ENCODE measurements at places on chromosomes 7 and 10.

GRCh38 chr10:124239134-124239533 is 145.7 kb upstream of the CHST15 start:
- no peak for DNase-seq

- no peak for DNase-seq
Measured at GRCh38 chr10:129459762-129460539, 7.1 kb upstream of the MGMT start.

DNA sequence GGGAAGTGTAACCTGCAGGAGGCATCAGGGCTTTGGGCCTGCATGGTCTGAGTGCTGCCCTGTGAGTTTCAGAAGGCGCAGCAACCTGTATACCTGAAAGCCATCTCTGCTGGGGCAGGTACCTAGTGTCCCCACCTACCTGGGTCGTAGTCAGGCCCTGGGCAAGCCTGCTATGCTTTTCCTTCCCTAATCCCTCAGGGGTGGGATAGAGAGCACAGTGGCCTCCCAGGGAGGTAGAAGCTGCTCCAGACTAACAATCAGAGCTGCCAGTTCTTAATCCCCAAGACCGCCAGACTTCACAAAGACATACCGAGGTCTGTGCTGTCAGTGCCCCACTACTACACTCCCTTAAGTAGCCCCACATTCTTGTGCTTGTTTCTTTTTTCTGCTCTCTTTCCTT is 52.0 kb downstream of the PTEN start:
- no peak for DNase-seq

DNA sequence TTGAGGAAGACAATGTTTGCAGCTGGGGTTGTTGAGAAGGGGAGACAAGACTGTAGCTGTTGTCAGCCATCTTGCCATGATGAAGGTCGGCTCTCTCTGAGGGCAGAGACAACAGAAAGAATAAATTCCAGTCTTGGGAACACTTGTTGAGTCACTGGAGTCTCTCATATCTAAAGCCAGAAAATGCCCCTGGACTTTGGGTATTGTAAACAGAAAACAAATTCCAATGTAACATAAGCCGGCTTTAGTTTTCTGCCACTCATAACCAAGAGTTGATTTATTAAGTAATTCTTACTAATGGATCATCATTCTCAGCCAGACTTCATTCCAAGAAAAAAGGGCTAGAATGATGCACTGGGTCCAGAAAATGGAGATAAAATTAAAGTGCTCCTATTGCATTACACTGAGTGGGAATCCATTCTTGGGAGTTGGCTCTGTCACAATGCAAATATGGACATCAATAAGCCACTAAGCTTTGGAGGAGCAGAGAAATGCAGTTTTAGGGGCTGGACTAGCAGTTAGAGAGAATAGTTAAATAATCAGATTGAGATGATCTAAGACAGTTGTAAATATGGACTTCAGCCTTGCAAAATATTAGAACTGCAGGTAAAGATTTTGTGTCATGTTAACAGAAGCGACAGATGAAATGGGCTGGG is 78.9 kb downstream of the ADAM12 start:
- no peak for DNase-seq

DNA sequence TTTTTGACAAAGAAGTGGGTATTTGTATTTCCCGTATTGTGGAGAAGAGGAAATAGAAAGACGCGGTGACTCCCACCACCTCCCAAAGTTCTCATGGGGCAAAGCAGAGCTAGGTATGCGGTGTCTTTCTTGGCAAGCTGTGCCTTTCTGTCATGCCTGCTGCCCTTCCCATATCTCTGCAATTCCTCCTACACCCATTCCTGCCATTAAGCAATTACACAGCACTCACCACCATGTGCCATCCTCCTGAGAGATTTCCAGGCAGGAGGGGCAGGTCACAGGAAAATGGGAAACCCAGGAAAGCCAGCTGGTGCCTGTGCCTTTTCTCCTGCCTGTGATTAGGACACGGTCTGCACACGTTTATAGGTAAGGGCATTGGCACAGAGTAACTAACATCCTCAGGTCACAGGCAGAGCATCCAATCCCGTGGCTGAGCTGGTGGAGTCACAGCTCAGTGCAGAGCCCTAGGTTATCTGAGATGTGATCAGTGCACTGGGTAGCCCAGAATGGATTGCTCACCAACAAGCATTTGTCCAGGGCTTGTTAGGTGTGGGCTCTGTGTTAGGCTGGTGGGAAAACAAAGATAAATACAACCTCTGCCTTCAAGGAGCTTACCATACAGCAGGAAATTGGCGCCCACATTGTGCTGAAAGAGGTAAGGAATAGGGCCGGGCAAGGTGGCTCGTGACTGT is 9.4 kb upstream of the CRTAC1 start:
- no peak for DNase-seq

- no peak for DNase-seq
Measured at GRCh38 chr10:12922117-12922900, 79.2 kb downstream of the CCDC3 start.

- no peak for DNase-seq
Measured at GRCh38 chr7:150787321-150788281, 12.6 kb downstream of the TMEM176B start.

- no peak for DNase-seq
Measured at GRCh38 chr10:84296091-84296981, 32.1 kb upstream of the CCSER2 start.

GRCh38 chr10:102133373-102134195 is 744 bp downstream of the PPRC1 start:
- DNase-seq, result peak; percentile 67

DNA sequence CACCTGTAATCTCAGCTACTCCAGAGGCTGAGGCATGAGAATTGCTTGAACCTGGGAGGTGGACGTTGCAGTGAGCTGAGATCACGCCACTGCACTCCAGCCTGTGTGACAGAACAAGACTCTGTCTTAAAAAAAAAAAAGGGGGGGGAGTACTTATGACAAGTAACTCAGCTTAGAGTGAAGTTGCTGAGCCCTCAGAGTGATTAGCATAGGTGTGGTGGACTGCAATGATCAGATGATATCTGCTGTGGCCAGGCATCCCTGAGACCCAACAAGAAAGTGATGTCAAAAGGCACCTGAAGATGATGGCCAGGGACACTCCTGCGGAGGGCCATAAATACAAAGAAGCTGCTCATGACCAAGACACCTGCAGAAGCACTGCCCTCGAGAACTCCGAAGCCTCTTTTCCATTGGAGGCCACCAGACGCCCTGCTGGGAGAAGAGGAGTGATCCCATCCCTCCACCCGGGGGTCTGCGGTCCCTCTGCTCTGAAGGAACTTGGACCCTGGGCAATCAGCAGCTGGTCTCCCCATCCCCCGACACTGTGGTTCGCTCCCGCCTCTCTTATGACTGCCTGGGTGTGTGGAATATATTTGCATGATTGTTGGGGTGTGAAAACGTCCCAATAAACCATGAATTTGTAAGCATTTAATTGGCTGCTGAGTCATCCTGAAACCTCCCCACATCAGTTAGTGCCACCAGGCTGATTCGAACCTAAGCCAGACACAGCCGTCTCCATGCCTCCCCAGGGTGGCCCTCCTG is 46.0 kb downstream of the RASGEF1A start:
- DNase-seq, result no peak

- DNase-seq, result no peak
Measured at GRCh38 chr7:92888-93672, 99.3 kb upstream of the FAM20C start.

- no peak for DNase-seq
Measured at GRCh38 chr10:4361581-4361980, 464.4 kb upstream of the AKR1E2 start.

DNA sequence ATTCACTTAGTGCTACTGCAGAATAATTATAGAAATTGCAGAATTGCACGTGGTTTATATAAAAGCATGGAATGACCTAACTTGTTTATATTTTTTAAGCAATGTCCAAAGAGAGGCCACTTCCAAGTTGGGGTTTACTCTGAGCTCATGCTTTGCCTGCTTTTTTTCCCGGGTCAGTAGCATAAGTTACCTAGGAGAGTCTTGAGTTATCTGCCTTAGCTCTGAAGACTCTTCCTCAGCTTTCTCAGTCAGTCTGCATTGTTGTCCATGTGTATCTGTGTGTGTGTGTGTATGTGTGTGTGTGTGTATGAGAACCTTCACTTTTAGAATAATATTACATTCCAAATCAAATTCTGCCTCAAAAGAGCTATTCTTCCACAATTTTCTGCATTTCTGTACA is 239.5 kb upstream of the TCF7L2 start:
- no peak for DNase-seq

- no peak for DNase-seq
Measured at GRCh38 chr10:72832701-72833100, 60.8 kb upstream of the OIT3 start.

GRCh38 chr10:26486304-26486703 is 48.2 kb downstream of the APBB1IP start:
- DNase-seq, result no peak

- DNase-seq, result peak; percentile 85
Measured at GRCh38 chr7:1176891-1177373, 16.9 kb upstream of the ZFAND2A start.

GRCh38 chr10:86340991-86341260 is 25.7 kb downstream of the GRID1 start:
- no peak for DNase-seq

DNA sequence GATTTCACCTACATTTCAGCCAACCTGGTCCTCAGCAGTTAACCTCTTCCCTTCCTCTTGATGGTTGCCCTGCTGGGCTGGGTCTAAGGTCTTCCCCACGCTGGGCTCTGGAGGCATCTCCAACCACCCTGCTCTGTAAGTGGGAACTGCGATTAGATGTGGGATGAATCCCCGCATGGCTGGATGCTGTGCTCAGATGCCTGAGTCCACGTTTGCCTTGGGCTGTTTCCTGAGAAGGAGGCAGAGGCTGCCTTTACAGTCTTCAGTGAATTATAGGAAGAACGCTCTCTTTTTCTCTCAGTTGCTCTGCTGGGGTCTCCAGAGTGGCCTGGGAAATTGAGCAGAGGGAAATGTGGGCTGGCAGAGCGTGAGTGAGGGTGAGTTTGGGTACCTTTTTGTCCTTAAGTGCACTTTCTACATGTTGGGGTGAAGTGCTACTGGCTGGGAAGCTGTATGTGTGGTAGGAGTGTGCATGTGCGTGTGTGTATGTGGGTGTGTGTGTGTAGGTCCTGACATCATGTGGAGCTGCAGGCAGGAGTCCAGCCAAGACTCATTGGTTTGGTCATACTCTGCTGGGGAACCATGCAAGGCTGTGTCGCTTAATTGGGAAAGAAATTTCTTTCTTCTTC is 1.5 kb downstream of the GIMAP8 start:
- DNase-seq, result no peak

DNA sequence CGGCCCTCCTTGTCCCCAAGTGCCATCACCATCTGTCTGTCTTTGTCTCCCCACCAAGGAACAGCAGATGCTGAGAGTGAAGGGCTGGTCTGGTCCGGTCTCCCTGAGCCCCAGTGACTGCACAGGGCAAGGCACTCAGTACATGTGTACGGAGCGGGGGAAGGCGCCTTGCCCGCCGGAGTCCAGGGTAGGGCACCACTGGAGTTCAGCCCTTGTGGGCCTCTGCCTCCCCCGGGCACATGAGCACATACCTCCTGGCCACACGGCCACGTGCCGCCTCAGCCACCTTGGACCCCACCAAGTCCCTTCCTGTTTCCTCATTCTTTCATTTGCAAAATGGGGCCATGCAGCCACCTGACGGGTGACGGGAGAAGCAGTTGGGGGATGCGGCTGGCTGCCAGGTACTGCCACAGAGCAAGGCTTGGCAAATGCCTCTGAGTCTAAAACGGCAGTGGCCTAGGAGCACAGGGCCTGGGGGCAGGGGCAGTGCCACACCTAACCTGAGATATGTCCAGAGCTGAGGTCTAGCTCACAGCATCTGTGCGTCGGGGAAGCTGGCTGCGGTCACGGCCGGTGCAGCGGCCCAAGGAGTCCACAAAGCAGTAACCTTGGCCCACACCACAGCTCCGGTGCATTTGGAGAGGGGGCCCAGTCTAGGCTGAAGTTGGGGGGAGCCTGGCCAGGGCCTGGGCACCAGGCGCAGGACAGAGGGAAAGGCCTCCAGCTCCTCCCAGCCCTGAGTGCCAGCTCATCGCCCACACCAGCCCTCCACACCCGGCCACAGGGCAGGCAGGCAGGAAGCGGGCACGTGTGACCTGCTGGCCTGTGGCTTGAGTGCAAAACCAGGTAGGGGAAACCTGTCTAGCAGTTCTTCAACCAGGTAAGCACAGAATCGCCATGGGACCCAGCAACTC is 5.2 kb downstream of the ADAP1 start:
- no peak for DNase-seq

DNA sequence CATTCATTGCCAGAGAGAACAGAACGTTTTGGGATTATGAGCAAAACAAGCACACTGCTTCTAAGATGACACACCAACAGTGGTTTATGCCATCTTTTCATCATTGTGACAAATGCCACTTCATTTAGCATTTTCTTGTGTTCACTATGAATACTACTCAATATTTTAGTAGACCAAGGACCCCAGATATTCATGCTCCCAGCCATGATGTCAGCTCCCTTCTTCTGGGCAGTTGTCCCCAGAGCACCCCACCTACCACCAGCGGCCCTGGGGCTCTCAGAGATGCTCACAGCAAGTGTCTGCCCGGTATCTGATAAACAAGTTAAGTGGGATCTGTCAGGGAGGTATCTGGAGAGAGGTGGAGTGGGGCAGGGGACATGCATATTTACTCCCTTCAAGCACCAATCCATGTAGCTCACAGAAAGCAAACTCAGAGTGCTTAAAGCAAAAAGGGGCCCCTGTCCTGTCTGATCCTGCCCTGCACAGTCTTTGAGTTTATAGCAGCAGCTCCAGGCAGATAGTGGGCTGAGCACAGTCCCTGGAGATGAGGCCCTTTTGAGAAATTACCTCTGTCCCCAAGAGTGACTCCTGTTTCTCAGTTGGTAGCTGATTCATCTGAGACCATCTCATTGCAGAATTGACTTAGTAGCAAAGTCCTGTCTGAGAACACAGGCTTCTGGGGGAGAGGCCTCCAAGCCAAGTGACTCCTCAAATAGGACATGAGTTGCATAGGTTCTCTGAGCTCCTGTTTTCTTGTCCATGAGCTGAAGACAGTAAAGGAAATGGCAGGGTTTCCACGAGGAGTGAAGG is 281.8 kb upstream of the KLF6 start:
- DNase-seq, result peak; percentile 8

- DNase-seq, result no peak
Measured at GRCh38 chr10:77699080-77699645, 61.6 kb upstream of the KCNMA1 start.

- DNase-seq, result no peak
Measured at GRCh38 chr7:102119925-102120324, 166.7 kb upstream of the SH2B2 start.

DNA sequence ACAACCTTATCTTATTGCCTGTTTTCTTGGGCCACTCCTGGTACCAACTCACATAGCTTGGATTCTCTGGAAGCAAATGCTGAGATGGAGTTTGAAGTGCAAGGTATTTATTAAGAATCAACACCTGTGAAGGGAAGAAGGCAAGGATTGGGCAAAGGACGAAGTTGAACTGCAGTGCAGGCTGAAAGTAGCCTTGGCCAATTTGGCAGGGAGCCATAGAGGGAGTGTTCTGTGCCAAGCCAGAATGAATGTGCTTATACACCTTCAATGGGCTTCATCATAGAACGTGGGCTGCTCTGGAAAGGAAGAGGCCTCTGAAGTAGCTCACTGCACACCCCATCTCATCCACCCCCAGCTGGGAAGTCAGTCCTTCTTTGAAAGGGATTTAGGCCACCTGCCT is 79.8 kb upstream of the IFRD1 start:
- no peak for DNase-seq

- no peak for DNase-seq
Measured at GRCh38 chr10:69468751-69469089, 17.5 kb downstream of the TSPAN15 start.

- DNase-seq, result no peak
Measured at GRCh38 chr10:123165445-123166072, 11.4 kb downstream of the BUB3 start.

- no peak for DNase-seq
Measured at GRCh38 chr7:85016286-85016685, 170.6 kb downstream of the SEMA3D start.
